ENCODE measurements at places on chromosomes 5 and 9.

DNA sequence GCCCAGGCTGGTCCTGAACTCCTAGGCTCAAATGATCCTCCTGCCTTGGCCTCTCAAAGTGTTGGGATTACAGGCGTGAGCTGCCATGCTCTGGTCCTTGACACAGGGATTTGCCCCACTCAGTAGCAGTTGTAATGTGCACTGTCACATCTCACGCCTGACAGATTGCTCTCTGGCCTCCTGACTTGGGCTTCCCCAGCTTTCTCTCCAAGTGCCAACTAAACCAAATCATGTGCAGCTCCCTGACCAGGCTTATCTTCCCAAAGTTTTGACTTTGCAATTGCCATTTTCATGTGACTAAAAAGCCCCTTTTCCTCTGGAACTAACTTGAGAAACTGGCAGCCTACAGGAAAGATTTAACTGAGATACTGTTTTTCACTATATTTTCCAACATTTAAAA, 10.7 kb downstream of the RPL26L1 start:
- DNase-seq, result no peak

- DNase-seq, result no peak
Observed at GRCh38 chr5:82277613-82277986, 554 bp downstream of the RPS23 start.

DNA sequence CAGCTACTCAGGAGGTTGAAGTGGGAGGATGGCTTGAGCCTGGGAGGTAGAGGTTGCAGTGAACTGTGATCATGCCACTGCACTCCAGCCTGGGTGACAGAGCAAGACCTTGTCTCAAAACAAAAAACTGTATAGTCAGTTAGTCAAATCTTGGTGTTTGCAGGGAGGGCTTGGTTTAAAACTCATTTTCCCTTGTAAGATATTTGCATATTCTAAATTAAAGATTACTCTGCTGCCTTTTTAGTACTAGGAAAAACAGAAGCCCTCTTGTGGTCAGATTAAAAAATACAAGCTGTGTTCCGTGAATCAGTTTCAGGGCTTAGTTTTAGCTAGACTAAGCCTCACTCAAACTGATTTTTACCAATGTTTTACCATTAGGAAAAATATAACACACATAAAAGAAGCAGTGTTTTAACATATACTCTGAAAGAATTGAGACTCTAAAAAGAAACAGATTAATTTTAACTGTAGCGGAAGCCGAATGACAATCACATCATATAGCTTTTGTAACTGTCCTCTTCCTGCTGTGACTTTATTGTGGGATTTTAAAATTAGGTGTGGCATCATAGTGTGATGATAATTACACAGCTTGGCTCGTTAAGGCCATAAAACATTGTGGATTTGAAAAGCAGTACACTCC, 84.9 kb upstream of the BASP1 start:
- no peak for DNase-seq

GRCh38 chr5:171669571-171669970, 116.0 kb upstream of the SMIM23 start:
- no peak for DNase-seq

- DNase-seq, result no peak
Observed at GRCh38 chr9:21579247-21579671, 97.1 kb upstream of the IFNE start.

DNA sequence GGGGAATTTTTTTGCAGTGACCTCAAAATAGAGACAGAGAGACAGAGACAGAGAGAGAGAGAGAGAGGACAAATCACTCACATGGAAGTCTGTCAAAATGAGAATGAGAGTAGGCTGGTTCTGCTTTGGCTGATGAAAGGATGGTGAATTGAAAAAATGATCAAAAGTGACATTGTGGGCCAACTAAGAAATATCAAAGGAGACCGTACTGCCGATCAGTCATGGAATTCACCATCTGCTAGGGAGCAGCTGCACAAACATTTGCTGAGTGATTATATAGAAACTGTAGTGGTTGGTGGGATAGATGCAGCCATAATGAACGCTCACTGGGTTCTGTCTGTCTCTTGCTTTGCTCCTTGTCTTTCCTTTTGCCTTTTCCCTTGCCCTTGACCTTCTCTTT, 476.6 kb upstream of the SGCD start:
- no peak for DNase-seq

GRCh38 chr5:179309751-179310320, 35.4 kb downstream of the ADAMTS2 start:
- DNase-seq, result no peak

- no peak for DNase-seq
Observed at GRCh38 chr5:1950708-1951103, 68.0 kb upstream of the IRX4 start.

- DNase-seq, result no peak
Observed at GRCh38 chr5:43309637-43310036, 3.6 kb downstream of the HMGCS1 start.

DNA sequence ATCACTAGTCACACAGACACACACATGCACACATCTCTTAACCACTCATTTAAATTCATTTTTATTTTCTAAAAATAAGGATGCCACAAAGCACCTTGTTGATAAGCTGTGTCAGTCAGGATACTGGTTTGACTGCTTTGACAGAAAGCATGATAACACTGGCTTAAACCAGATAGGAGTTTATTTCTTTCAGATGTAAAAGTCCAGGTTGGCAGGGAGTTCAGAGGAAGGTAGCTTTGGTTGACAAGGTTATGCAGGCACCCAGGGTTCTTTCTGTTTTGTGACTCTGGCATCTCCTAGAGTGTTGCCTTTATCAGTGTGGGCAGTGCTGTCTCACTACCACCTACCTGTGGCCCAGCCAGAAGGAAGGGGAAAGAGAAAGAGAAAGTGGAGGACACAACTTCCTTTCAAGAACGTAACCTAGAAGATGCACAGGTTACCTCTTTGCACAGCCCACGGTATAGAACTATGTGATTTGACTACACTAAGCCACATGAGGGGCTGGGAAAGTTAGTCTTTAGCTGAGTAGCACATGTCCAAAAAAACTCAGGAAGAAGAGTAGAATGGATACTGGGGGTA, 334.7 kb downstream of the OSTF1 start:
- no peak for DNase-seq

DNA sequence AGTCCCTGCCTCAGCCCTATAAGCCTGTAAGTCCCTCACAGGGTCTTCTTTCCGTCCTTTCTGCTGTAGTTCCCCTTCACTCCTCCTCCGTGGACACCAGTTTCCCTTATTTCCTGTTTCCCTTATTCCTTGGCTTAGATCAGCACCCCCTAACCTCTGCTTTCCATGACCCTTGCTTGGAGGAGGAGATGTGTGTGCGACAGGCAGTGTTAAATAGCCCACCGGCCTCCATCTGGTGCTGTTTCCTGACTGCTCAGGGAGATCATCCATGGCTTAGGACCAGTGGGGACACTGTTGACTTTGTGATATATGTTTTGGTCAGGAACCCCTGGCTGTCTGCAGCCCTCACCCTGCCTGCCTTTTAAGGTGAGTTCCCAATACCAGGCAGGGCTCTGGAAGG, 34.1 kb upstream of the PSD2 start:
- DNase-seq, result no peak

DNA sequence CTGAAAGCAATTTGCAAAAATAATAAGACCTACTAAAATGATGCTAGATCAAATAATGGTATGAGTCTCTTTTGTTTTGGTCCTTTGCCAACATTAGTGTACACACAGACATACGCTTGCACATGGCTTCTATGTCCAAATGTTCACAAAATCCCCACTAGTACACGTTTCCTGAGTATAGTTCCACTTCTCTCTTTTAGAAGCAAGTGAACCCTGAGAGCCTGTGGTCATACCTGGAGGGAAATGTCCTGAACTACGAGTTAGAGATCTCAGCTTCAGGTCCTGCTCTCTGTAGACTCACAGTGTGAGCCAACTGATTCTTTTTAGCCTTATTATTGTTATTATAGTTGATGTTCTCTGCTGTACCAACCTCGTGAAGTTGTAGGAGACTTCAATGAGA, 47.3 kb upstream of the ACTBL2 start:
- no peak for DNase-seq

GRCh38 chr5:30438785-30439184, 754.7 kb upstream of the CDH6 start:
- DNase-seq, result no peak

DNA sequence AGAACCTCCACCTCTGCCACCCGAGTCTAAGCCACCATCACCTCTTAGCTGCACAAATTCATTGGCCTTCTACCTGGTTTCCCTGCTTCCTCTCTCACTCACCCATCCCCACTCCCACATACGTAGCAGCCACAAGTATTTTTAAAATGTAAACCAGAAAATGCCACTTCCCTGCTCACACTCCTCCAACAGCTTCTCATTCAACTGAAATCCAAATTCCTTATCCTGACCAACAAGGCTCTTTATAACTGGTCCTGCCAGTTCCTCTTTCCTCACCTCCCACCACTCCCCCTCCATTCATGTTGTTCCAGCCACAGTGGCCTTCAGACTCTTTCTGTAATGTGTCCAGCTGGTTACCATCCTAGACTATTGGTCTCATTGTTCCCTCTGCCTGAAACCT, 25.0 kb upstream of the PALM2AKAP2 start:
- no peak for DNase-seq

- DNase-seq, result no peak
Observed at GRCh38 chr9:114887963-114888362, 42.4 kb downstream of the TNFSF8 start.

- DNase-seq, result no peak
Observed at GRCh38 chr5:172833372-172833685, 722 bp upstream of the ERGIC1 start.

GRCh38 chr5:3424946-3425345, 170.7 kb upstream of the IRX1 start:
- DNase-seq, result no peak

DNA sequence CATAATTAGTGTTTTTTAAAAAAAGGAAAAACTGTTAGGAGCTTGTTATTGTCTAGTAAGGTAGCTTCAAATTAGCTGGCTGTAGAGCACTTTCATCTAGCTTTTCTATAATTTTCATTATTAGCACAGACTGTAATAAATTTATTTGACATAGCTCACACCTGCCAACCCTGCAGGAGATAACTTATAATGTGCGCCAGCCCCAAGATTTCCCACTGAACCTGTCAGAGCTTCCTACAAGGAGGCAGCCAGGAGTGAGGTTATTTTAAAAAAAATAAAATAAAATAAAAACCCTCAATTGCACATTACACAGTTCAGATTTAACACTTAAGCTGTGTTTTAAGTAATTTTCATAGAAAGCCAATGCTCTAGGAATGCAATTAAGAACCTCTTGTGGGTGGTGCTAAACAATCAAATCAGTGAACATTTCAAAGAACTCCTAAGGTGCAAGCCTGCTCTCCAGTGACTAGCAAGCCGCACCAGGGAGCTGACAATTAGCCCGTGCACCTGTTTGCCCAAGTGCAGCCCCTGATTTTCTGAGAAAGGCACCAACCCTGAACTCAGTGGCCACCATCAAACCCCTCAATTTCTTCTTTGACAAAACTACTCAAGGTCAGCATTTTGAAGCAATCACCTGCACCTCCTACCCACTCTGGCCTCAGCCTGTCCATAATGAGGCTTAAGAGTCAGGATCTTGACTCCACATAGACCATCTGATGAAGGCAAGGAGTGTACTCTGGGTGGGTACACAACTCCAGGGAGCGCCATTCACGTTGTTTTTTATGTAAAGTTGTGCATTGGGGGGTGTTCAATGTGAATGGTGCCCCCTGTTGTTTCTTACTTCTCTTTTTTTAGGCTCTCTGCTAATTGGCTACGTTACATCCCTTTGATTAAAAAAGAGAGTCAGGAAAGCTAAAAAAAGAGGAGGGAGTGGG, 385.3 kb upstream of the WWC1 start:
- DNase-seq, result no peak

DNA sequence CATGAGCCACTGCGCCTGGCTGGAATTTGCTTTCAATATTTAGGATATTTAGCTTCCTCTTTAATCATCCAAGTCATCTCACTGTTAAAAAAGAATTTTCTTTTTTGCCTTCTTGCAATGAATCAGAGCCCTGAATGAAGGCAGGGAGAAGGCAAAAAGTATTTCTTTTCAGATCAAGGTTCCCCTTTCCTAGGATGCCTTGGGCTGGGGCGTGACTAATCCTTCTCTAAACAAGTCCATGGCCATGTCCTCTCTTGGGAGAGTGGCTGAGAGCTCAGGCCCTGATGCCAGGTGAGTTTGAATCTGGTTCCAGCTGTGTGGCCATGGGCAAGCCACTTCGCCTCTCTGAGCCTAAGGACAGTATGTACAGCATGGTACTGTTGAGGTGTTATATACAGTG, 84.8 kb upstream of the NEURL1B start:
- no peak for DNase-seq
